Left renal pelvis (tissue), 4 donors: ENCODE measurements at places on chromosomes 4 and X. TPM values are rescaled to one million over a fixed set of nuclear protein-coding genes. Genes with fewer than 3 reads are reported as not detected.

Gene LDOC1
- 73.0 TPM for polyA plus RNA-seq

Gene ETDA
- not detected for polyA plus RNA-seq

GRCh38 chrX:55119712-55120111 lies 30.9 kb downstream of the PAGE2 start:
- no peak for DNase-seq

GRCh38 chrX:5640071-5640470 lies 588.6 kb downstream of the NLGN4X start:
- no peak for DNase-seq
